ENCODE measurements at places on chromosomes 5 and 9. TPM values are rescaled to one million over a fixed set of nuclear protein-coding genes. Genes with fewer than 3 reads are reported as not detected.

- DNase-seq: no peak
- H3K27ac ChIP-seq: no peak overlapping the region
- peaks cover 14% of the 10 kb centered on the region for H3K27me3 ChIP-seq
- no peaks in the 10 kb centered on the region for H3K4me1 ChIP-seq
- no peaks in the 10 kb centered on the region for H3K36me3 ChIP-seq
These were observed 3.9 kb downstream of the S1PR3 start for GRCh38 chr9:88995200-88995577.

DNA sequence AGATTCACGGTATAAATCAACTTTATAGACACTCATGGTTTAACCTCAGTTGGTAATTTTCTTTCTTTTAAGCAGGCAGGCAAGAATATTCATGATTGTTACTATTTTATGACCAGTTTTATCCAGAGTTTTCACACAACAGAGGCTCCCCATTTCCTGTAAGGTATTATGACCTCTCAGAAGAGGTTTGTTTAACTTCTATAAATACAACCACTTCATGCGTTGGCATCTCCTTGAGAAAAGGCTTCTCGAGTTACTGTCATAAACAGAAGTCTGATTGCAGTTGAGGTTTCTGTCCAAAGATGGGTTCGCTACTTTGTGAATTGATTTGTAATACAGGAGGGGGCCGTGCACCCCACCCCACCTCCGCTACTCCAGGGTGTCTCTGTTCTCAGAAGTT, 55.3 kb downstream of the ENTREP1 start:
- DNase-seq: peak; percentile 31
- peaks cover 65% of the 10 kb centered on the region for H3K4me1 ChIP-seq
- no peaks in the 10 kb centered on the region for H3K27me3 ChIP-seq
- H3K27ac ChIP-seq: peak overlapping the region; percentile 98
- H3K36me3 ChIP-seq: no peaks in the 10 kb centered on the region

DNA sequence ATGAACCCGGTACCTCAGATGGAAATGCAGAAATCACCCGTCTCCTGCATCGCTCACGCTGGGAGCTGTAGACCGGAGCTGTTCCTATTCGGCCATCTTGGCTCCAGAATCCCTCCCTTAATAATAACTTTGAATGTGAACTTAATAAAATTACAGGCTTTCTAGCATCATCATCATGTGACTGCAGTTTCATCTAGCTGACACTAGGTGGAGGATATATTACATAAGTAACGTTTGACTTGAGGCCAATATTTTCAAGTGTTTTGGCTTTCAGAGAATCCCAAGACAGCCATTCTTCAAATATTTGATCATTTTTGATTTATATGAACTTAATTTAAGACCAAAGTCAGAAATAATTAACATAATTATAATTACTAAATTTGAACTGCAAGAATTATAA, 474.9 kb upstream of the CDH10 start:
- H3K27me3 ChIP-seq: no peaks in the 10 kb centered on the region
- H3K36me3 ChIP-seq: no peaks in the 10 kb centered on the region

DNA sequence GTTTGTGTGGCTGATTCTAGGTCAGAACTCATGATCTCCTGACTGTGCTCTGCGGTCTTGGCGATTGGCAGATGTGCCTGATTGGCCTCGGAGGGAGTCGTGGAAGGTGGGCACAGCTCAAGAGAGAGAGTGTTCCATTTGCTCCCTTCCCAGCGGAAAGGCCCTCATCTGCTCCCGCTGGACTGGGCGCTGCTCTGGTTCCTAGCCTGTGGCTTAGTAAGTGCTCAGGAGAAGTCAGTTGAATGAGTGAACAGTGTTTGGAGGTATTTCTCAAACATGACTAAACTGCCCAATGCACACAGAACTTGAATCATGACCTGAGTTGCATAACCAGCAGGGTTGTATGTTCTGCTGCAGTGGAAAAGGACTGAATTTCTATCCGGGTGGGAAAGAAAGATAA, 120.2 kb upstream of the PITX1 start:
- H3K27me3 ChIP-seq: no peaks in the 10 kb centered on the region
- H3K4me3 ChIP-seq: no peak overlapping the region

PLPP6 gene
- total RNA-seq: 3.1 TPM
